ENCODE measurements at places on chromosomes 7 and 10.

DNA sequence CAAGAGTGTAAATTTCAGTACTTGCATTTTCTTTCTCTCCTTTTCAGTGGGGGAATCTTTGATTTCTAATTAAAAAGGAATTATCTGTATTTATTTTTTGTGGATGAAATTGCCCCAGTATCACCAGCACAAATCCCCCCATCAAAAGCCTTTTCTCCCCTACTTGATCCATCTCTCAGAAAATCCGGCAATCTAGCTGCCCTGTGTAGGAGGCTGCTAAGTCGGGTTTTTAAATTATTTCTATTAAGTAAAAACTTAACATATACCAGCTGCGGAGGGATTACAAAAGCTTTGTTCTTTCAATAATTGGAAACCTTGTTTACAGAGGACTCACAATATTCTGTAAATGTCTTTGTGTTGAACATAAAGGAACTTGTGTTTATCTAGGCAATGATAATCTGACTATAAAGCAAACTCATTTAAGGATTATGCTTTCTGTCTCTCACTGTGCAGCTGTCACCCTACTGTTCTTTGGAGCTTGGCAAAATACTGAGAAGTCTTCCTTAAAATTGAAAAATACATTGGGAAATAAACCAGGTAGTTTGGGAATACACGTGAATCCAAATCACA lies 177.4 kb upstream of the PRR15 start:
- no peak for DNase-seq

- no peak for DNase-seq
These were observed 103.7 kb downstream of the RNF216 start for GRCh38 chr7:5677538-5678294.

GRCh38 chr10:130491693-130492050 lies 355.5 kb downstream of the GLRX3 start:
- DNase-seq: no peak

DNA sequence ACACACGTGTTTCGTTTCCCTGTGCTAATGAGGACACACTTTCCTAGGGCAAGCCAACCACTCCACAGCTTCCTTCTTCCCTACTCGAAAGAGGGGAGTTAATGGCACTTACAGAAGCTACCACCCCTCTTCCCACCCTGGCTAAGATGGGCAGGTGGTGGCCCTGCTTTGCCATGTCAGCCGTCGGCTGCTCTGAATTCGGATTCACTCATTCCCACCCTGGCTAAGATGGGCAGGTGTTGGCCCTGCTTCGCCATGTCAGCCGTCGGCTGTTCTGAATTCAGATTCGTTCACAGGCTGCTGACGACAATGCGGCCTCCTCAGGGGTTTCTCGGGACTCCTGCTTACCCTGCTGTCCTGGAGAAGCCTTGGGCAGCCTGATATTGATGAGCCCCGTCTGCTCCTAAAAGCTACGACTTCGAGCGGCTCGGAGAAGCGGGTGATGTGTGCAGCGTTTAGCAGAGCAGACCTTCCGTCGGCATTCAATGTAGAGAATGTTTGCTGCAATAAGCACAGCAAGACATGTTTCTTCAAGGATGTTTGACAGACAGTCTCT lies 56.2 kb upstream of the PPP2R2D start:
- DNase-seq: no peak

DNA sequence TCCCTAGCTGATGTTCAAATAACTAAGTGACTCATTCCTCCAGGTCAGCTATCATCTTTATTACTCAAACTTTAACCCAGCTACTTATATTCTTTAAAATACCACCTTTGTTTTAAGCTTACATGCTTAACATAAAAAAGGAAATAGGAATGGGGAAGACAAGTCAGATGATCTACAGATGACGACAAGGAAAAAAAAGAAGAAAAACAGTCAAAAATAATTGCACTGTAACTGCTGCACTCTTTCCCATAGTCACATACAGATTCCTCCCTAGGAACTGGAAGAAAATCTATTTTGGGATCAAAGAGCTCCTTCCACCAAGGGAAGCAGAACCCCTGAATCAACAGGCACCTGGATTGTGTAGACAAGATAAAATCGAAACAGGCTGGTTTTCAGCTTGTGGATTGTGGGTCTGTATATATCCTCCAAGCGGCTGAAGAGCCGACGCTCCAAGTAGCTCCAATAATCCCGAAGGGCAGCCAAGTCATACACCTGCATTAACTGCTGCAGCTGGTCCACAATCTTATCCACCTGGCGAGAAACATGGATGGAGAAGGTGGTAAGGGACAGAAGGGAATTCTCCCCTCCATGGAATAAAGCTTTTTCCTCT lies 2.0 kb downstream of the WDR91 start:
- no peak for DNase-seq

GRCh38 chr10:68043030-68043429 lies 32.1 kb downstream of the HERC4 start:
- DNase-seq: no peak

GRCh38 chr7:39133088-39133487 lies 155.4 kb downstream of the POU6F2 start:
- no peak for DNase-seq
